Left colon (tissue), 2 donors: ENCODE measurements at places on chromosomes 11 and 22. TPM values are rescaled to one million over a fixed set of nuclear protein-coding genes. Genes with fewer than 3 reads are reported as not detected.

GRCh38 chr22:27381960-27382742 is 419.4 kb downstream of the MN1 start:
- DNase-seq: no peak

DNA sequence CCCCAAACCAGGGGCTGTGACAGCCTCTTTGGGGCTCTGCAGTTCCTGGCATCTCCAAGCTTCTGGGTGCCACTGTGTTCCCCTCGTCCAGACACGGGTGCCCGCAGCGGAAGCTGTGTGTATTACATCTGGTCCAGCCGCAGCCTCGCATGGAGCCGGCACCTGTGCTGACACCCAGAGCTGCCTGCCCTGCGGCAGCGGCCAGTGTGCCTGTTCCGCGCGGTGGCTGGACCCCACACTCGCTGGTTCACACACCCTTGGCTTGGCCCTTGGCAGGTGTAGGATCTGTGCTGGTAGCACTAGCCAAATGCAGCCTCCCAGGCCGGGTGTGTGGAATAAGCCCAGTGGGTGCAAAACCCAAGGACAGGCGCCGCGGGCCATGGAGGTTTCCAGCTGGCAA is 24.5 kb upstream of the RNASEH2C start:
- DNase-seq: no peak

- no peak for DNase-seq
These were observed 39.7 kb downstream of the RTL6 start for GRCh38 chr22:44458044-44459020.

- DNase-seq: no peak
These were observed at the start of gene GRAP2 for GRCh38 chr22:39900306-39901227. Gene GRAP2 (plus strand): TSS chr22:39901084. CDS start chr22:39947107, 46,023 bp downstream.

DNA sequence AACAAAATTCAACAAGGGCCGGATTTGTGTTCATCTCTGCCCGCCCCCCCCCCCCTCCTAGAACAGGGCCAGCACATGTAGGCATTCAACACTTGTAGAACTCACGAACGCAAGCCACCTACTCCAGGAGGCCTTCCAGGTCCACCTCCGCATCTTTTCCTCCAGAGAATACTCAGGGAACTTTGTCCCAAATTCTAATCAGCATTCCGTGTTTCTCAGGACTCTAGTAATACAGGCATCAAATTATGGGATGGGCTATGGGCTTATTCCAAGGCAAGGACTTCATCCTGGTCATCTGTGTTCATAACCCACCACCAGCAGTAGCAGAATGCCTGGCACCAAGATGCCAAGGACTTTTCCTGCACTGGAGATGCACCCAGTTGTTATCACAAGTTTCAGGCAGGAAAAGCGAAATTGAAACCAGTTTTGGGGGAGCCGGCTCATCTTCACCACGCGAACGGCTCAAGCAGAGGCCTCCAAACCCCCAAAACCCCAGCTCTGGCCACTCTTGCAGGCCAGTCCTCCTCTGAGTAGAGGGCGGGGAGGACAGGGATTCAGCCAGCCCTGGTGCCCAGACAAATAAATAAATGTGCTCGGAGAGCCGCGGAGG is 462 bp downstream of the UBE2L6 start:
- peak; percentile 31 for DNase-seq

DNA sequence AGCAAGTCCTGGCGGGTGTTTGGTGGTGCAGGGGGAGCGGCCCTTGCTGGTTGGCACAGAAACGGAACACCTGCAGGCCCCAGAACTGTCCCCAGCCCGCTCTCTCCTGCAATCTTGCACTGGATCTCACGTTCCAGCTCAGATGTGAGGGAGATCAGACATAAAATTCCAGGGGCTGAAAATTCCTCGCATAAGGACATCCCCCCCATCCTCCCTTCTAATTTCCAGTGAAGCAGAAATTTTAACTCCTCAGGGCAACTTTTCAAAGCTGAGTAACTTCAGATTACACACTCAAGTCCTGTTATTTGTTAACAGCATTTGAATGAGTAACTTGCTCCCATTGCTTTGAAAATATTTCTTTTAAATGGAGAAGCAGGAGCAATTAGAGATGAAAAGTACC is 40.3 kb upstream of the RASSF10 start:
- no peak for DNase-seq

DNA sequence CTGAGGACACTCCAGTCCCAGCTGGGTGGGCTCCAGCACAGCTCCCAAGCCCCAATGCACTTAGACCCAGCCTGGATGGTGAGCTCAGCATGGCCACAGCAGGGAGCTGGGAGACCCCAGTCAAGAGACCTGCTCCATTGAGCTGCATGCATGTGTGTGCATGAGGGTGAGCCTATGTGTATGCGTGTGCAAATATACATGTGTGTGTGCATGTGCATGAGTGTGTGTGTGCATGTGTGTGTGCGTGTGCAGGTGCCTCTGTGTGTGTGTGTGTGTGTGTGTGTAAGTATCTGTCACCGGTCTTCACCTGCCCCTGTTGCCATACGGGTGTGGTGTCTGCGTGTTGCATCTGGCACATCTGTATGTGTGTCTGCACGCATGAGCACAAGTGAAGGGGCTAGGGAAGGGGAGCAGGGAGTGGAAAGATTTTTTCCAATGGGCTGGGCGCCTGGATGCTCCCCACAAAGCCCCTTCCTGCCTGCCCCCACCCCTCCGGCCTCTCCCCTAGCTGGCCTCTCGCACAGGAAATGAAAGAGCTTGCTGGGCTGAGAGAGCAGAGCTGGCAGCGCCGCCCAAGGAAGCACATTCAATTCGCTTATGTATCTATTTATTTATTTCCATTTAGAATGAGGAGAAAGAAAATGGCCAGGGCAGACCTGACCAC is 4.1 kb downstream of the TSPAN32 start:
- DNase-seq: peak; percentile 35

DNA sequence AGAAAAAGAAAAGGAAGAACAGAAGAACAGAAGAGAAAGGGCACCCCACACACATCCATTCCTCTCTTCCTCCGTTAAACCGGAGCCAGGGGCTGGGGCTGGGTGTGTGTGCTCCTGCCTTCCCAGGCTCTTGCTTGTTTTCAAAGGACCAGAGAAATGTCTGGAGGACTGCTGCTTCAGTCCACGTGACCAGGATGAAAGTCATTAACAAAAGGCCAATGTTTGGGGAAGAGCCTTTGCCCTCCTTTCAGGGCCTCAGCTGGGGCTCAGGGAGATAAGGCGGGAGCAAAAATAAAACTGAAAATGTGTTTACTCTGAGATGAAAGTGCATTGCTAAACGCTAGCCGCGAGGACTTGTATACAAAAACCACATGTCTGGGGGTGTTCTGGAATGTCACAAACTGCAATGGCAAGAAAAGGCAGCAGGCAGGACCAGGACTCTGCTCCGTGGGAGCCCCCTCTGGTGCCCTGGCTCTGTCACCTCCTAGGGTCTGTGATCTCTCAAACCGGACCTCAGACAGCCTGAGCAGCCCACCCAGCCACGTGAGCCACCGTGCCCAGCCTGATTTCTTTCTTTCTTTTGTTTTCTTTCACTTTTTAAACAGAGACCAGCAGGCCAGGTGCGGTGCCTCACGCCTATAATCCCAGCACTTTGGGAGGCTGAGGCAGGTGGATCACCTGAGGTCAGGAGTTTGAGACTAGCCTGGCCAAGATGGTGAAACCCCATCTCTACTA is 31.6 kb upstream of the MYH9 start:
- DNase-seq: peak; percentile 80

DNA sequence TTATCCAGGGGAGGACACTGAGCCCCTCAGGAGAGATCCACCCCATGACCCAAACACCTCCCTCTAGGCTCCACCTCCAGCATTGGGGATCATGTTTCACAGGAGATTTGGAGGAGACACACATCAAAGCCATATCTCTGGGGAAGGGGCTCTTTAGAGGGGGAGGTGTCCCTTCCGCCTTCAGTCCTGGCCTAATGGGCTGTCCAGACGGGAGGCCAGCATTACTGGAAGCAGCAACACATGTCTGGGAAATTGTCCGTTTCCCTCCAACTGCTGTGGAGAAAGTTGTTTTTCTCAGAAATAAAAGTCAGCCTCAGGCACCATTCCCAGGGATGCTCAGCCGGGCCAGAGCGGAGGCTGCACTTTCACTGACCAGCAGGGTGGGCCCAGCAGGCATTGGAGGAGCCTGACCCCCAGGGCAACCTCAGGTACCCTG is 9.5 kb downstream of the CACNA1I start:
- DNase-seq: no peak

DNA sequence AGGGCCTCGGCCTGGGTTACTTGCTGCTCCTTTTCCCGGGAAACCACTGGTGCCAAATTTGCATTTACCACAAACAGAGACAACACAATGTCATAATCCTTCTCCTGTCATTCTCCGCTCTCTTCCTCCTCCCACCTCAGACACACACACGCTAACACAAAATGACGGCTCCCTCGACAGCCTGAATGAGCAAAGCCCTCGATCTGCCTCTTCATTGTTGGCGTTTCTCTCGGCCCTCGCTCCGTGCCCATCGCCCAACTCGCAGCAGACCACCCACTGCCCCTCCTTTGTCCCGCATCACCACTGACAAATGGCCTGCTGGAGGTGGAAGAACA is 12.5 kb upstream of the TCF20 start:
- no peak for DNase-seq

DNA sequence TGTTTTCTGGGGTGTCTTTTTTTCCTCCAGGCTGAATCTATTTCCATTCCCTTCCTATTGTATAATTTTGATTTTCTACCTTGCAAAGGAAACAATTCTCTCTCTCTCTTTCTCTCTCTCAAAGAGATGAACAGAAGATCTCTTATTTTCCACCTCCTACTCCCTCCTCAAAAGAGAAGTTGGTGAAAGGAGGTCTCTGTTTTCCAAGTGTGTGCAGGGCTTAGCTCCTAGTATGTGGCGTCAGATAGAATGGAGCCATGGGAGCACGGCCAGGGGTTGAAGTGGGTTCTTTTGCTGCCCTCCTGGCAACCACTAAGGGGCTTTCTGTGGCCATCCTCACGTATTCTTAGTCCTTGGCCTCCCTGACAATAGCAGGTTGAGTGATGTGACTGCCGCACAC is 480 bp downstream of the TRIM34 start:
- no peak for DNase-seq

- no peak for DNase-seq
These were observed 192.5 kb upstream of the SNX19 start for GRCh38 chr11:131108760-131109159.

GRCh38 chr11:15418921-15419320 is 304.2 kb downstream of the INSC start:
- no peak for DNase-seq

DNA sequence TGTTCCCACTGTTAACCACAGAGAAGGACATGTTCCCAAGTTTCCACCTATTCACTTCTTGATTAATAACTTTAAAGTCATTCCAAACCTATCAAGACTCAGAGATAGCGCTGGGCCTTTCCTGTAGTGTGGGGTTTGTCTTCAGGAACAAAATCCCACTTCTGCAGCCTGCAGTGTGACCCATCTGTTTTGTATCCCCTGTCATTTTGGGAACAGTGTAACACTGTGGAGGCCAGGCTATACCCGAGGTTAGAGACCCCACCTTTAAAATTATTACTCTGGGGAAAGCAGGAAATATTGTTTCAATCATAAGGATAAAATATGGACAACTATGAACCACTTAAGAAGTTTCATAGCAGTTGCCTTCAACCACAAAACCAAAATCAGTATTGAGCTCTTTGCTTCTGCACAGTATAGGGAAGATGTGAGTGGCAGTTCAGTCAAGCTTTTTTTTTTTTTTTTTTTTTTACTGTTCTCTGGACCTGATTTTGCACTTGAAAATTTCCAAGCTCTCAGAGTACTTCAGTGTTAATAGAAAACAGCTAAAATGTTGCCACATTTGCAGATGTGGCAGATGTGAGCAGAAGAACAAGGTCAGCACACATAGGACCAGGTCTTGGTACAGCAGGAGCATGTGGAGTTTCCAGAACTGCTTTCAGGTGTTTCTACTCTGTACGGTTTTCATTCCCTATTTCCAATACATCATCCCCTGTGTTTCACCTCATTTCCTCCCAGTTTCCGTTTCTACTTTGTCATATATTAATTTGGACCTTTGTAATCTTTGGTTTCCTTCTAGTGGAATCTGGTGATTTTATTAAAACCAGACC is 121.5 kb downstream of the MAML2 start:
- no peak for DNase-seq

The MRGPRX3 gene
- total RNA-seq: not detected

The OR8I2 gene
- total RNA-seq: not detected

The MFRP gene
- total RNA-seq: not detected

The MTCH2 gene
- total RNA-seq: 155 TPM

The OR52I2 gene
- not detected for total RNA-seq

The INS gene
- total RNA-seq: 1.3 TPM

The DTX4 gene
- total RNA-seq: 62.4 TPM

The PHLDB1 gene
- total RNA-seq: 74.1 TPM

The MYBPC3 gene
- total RNA-seq: not detected
